ENCODE measurements at places on chromosomes 3 and 15.
A peak's percentile ranks its signal among the peaks of the same experiment; 100 is the strongest.

- peak; percentile 95 for ATAC-seq
These were observed 56.0 kb downstream of the ZMAT3 start for GRCh38 chr3:179015551-179016020.

DNA sequence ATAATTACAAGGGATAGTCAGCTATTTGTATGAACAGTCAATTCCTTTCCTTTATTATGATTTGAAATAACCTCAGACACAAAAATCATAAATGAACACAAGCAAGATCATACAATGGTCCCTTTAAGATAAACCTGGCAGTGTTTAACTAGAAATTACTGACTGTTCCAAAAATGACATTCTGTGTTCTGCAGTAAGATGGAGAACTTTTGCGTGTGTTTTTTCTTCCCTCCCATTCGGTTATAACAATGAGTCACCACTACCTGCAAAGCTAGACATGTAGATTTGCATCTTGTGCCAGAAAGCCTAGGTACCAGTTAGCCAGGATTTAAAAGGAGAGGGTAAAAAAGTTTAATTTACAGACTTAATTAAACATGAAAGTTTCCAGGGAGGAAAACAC, 248.2 kb upstream of the ADAMTS9 start:
- ATAC-seq, result peak; percentile 52

DNA sequence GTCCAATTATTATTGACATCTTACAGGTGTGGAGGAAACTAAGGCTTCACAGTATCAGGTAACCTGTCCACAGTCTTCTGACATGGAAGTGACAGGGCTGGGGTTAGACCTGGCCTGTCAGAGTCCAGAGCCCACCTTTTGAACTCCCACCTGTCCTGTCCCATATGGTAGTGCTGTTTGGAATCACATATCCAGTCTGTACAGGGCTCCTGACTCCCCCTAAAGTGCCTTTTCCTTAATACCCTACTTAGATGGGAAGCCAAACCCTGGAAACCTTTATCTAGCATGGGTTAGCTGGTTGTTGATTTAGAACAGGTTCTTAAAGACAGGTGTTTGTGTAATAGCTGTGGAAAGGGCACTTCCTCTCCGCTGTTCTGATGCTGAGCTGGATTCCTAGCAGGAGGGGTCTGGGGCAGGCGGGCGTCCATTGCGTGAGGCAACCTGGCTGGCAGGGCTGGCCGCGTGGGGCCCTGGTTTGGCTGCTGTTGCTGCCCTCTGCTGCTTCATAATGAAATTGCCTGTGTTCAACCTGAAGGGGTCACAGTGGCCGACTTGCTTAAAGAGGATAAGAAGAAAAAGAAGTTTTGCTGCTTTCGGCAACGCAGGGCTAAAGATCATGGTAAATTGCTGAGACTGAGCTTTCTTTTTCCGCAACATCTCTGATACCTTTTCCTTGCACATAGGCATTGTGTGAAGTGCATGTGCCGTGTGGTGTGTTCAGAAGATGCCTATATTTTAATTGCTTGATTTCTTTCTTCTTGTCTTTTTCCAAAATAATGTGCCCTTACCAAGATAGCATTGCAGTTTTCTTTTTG, 136.2 kb downstream of the CHDH start:
- peak; percentile 98 for ATAC-seq

GRCh38 chr3:38117163-38117716, 19.7 kb downstream of the ACAA1 start:
- peak; percentile 35 for ATAC-seq

GRCh38 chr3:68972358-68972979, 40.1 kb upstream of the TAFA4 start:
- ATAC-seq, result peak; percentile 99

GRCh38 chr3:148379763-148380382, 317.8 kb upstream of the AGTR1 start:
- ATAC-seq, result peak; percentile 98

DNA sequence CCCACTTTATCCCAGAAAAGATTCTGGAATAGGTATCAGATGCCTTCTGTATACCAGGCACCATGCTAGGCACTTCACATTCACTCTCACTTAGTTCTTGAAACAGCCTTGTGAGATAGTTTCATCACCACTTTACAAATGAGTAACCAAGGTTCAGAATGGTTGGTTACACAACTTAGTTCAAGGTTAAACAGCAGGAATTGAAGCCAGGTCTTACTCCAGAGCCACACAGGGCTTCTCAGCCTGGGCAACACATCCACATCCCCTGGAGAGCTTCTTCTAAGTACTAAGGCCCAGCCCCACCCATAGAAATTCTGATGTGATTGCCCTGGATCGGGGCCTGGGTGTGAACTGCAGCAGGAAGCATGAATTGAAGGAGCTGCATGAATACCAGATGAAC, 18.6 kb downstream of the WHAMM start:
- ATAC-seq, result no peak

- peak; percentile 64 for ATAC-seq
These were observed 577 bp downstream of the ZNF148 start for GRCh38 chr3:125374501-125374995.

GRCh38 chr15:39786447-39787056, 3.9 kb upstream of the FSIP1 start:
- ATAC-seq, result peak; percentile 5

- ATAC-seq, result no peak
These were observed 157.2 kb downstream of the TIGIT start for GRCh38 chr3:114451051-114451451.

DNA sequence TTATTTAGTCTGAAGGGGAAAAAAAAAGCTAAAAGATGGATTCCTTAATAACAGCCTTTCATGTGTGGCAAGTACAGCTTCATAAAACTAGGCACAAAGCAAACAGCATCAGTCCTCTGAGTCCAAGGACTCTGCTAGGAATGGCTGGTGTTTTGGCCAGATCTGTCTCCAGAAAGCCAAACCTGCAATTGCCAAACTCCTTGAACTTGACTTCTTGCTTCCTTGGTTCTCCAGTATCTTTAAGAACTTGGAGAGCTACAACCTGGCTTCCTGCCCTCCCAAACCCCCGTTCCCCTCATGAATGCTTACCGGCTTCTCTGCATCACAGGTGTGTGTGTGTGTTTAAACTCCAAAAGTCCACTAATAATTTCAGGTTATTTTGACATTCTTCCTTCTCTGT, 1.6 kb upstream of the PLOD2 start:
- ATAC-seq, result no peak

GRCh38 chr3:67578416-67578815, 76.0 kb downstream of the SUCLG2 start:
- no peak for ATAC-seq

GRCh38 chr3:185880600-185880999, 55.8 kb upstream of the IGF2BP2 start:
- no peak for ATAC-seq
